ENCODE measurements at places on chromosomes 1 and 21. TPM values are rescaled to one million over a fixed set of nuclear protein-coding genes. Genes with fewer than 3 reads are reported as not detected.

OR2W3 gene
- 0.34 TPM for total RNA-seq

TRIM45 gene
- 5.4 TPM for total RNA-seq

MMP23B gene
- total RNA-seq = 3.2 TPM

CLSTN1 gene
- 59.8 TPM for total RNA-seq

PLEKHO1 gene
- 376 TPM for total RNA-seq

- H3K27ac ChIP-seq = no peak overlapping the region
- H3K36me3 ChIP-seq = no peaks in the 10 kb centered on the region
- H3K4me3 ChIP-seq = no peak overlapping the region
Measured at GRCh38 chr1:104132382-104132973, 382.8 kb downstream of the AMY1C start.

DNA sequence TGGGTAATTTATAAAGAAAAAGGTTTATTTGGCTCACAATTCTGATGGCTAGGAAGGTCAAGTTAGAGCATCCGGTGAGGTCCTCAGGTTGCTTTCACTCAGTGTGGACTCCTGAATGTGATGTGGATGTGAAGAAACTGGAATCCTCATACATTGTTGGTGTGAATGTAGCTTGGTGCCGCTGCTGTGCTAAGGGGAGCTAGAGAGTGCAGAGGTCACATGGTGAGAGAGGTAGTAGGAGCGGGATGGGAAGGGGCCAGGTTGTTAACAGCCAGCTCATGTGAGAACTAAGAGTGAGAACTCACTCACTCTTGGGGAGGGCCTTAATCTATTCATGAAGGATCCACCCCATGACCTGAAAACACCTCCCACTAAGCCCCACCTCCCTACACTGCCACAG, 21.8 kb downstream of the ITSN1 start:
- DNase-seq = no peak
- no peak overlapping the region for H3K4me3 ChIP-seq
- no peaks in the 10 kb centered on the region for H3K36me3 ChIP-seq
- peaks cover 43% of the 10 kb centered on the region for H3K4me1 ChIP-seq

DNA sequence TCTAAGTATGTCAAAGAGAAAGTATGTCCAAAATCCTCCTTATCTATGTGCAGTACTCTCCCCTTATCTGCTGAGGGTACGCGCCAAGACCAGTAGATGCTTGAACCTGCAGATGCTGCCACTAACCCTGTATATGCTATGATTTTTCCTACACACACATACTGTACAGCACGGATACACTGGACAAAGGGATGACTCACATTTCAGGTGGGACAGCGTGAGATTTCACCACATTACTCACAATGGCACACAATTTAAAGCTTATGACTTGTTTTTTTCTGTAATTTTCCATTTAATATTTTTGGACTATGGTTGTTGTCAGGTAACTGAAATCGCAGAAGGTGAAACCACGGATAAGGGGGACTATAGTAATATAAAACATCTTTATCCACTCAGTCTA, 4.1 kb downstream of the ORC1 start:
- no peak overlapping the region for H3K4me3 ChIP-seq
- H3K27ac ChIP-seq = no peak overlapping the region
- peaks cover 13% of the 10 kb centered on the region for H3K4me1 ChIP-seq
- no peaks in the 10 kb centered on the region for H3K36me3 ChIP-seq
- no peaks in the 10 kb centered on the region for H3K27me3 ChIP-seq

- no peaks in the 10 kb centered on the region for H3K4me1 ChIP-seq
- H3K36me3 ChIP-seq = no peaks in the 10 kb centered on the region
- no peaks in the 10 kb centered on the region for H3K27me3 ChIP-seq
- no peak overlapping the region for H3K4me3 ChIP-seq
- H3K27ac ChIP-seq = no peak overlapping the region
Measured at GRCh38 chr1:227411066-227411465, 92.8 kb upstream of the CDC42BPA start.

DNA sequence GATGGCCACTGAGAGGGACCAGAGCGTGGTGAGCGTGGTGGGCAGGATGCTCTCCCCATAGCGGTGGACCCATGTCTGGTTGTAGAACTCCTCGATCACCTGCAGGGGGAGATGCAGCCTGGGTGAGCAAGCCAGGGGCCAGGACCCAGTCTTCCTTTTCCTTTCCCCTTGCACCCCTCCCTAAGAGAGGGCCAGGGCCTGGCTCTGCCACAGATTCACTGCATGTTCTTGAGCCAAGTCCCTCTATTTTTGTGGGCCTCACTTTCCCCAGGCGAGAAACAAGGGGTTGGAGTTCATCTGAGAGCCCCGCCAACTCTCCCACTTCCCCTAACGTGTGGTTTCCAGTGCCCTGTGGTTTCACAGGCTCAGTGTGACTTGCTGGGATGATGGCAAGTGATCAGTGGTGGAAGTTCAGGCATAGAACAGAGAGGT, 27.5 kb downstream of the SLC2A1 start:
- H3K27me3 ChIP-seq = no peaks in the 10 kb centered on the region
- H3K4me3 ChIP-seq = no peak overlapping the region
- peak overlapping the region; percentile 39 for H3K27ac ChIP-seq
- peaks cover 24% of the 10 kb centered on the region for H3K36me3 ChIP-seq
- no peak for DNase-seq
- peaks cover 19% of the 10 kb centered on the region for H3K4me1 ChIP-seq

- no peaks in the 10 kb centered on the region for H3K27me3 ChIP-seq
- H3K4me1 ChIP-seq = peaks cover 83% of the 10 kb centered on the region
- H3K4me3 ChIP-seq = no peak overlapping the region
- H3K36me3 ChIP-seq = no peaks in the 10 kb centered on the region
Measured at GRCh38 chr1:18926315-18927081, 24.1 kb upstream of the ALDH4A1 start.

GRCh38 chr1:166080277-166080966, 86.4 kb downstream of the FAM78B start:
- DNase-seq = no peak
- peaks cover 13% of the 10 kb centered on the region for H3K4me1 ChIP-seq
- no peak overlapping the region for H3K27ac ChIP-seq

- H3K4me1 ChIP-seq = no peaks in the 10 kb centered on the region
- no peak for DNase-seq
- H3K36me3 ChIP-seq = no peaks in the 10 kb centered on the region
- H3K27ac ChIP-seq = no peak overlapping the region
Measured at GRCh38 chr21:16311229-16311628, 581.4 kb downstream of the USP25 start.

DNA sequence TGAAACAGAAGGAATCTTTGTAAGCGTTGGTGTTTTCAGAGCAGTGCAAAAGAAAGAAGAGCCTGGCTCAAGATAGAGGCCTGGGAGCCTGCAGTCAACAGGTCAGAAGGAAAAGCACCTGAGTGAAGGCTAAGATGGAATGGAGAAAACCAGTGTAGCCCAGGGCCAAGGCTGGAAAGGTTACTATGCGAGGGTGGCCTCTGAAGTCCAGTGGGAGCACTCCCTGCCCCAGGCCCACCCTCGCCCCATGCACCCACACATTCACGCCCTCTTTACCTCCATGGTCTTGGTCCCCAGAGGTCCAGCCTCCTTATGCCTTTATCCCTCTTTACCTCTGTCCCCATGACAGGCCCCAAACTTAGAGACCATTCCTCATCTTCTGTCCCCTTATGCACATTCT, 169.2 kb upstream of the ZNF644 start:
- H3K4me3 ChIP-seq = no peak overlapping the region
- no peak overlapping the region for H3K27ac ChIP-seq
- no peaks in the 10 kb centered on the region for H3K4me1 ChIP-seq
- peak; percentile 78 for DNase-seq

DNA sequence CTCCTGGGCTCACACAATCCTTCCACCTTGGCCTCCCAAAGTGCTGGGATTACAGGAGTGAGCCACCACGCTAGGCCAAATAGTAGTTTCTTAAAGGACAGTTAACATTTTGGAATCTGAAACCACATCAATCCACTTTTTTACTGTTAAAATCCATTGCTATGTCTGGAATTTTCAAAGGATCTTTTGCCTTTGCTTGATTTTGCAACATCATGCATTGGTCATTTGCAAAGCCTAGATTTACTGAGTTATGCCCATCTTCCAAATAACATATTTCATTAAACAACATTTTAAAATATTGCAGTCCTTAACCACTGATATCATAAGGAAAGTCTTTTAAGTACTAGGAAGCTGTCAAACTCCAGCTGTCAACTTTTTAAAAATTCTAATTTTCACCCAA, 3.3 kb downstream of the POGZ start:
- H3K27ac ChIP-seq = peak overlapping the region; percentile 99
- DNase-seq = no peak
- no peak overlapping the region for H3K4me3 ChIP-seq
- peaks cover 61% of the 10 kb centered on the region for H3K4me1 ChIP-seq

DNA sequence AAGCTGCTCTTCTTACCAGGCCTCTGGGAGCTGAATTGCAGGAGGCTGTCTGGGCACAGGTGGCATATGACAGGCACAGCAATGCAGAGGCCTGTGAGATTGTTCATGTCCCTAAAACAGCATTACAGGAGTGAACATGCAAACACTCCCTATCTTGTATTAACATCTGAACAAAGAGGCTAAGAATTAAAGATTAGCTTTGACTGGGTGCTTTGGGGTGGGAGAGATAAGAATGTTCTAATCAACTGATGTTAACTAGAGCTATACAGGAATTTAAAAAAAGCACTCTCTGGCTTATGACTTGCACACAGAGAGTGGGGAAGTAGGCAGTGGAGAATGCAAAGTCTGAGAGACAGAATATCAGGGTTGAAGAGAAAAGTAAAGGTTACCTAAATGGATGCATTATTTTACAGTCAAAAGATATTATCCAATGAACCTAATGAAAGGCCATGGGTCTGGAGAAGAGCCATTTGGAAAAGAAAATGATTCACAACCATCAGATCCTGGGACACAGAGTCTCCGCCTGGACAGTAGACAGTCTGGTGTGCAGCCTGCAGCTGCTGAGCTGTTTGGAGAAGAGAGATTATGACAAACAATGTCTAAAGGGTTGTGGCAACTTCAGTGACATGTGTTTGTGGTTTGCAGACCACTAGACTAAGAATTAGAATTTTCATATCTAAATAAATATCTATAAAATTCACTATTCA, 20.2 kb downstream of the DPT start:
- no peaks in the 10 kb centered on the region for H3K36me3 ChIP-seq
- H3K27me3 ChIP-seq = no peaks in the 10 kb centered on the region
- no peak for DNase-seq
- H3K4me3 ChIP-seq = no peak overlapping the region

GRCh38 chr1:194081444-194081843, 895.0 kb upstream of the B3GALT2 start:
- no peaks in the 10 kb centered on the region for H3K36me3 ChIP-seq
- H3K27me3 ChIP-seq = no peaks in the 10 kb centered on the region
- no peak overlapping the region for H3K4me3 ChIP-seq
- H3K27ac ChIP-seq = no peak overlapping the region
- no peaks in the 10 kb centered on the region for H3K4me1 ChIP-seq

DNA sequence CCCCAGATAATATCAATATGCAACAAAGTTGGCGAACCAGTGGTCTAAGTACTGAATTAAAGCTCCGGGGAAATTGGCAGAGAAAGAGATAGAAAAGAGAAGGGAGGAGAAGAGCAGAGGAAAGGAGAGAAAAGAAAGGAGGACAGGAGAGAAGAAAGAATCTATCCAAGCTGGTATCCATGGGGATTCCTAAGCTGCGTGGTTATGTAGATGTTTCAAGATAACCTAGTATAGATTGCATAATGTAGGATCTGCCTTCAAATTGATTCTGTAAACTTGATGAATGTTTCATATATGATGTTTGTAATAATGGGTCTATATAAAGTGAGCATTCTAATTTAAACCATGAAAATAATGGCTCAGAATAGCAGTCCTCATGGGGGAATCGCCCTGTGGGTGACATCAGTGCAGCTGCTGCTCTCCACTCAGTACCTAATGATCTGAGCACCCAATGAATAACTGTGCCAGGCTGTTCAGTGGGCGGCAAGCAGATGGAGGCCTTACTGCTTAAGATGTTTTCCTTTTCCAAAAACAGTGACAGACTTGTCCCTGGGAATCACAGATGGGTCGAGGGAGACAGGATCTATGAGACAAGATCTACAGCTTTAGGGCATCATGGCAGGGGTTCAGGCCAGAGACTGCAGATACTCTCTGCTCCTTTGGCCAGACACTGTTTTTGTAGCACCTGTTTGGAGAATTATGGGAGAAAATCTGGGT, 78.0 kb downstream of the LAMC2 start:
- H3K36me3 ChIP-seq = no peaks in the 10 kb centered on the region
- H3K27ac ChIP-seq = no peak overlapping the region
- H3K4me3 ChIP-seq = no peak overlapping the region
- peaks cover 7% of the 10 kb centered on the region for H3K4me1 ChIP-seq
- DNase-seq = no peak
- H3K27me3 ChIP-seq = no peaks in the 10 kb centered on the region

- peaks cover 9% of the 10 kb centered on the region for H3K4me1 ChIP-seq
- DNase-seq = no peak
- H3K27me3 ChIP-seq = no peaks in the 10 kb centered on the region
- H3K36me3 ChIP-seq = no peaks in the 10 kb centered on the region
- H3K4me3 ChIP-seq = no peak overlapping the region
- H3K27ac ChIP-seq = no peak overlapping the region
Measured at GRCh38 chr21:39109596-39110210, 73.5 kb downstream of the PSMG1 start.

- peaks cover 23% of the 10 kb centered on the region for H3K27me3 ChIP-seq
- no peak overlapping the region for H3K4me3 ChIP-seq
- DNase-seq = no peak
Measured at GRCh38 chr1:147726168-147726567, 34.2 kb downstream of the GJA5 start.

GRCh38 chr1:39115271-39116110, 89.0 kb upstream of the MACF1 start:
- H3K36me3 ChIP-seq = no peaks in the 10 kb centered on the region
- no peak overlapping the region for H3K27ac ChIP-seq
- DNase-seq = no peak
- H3K4me3 ChIP-seq = no peak overlapping the region
- no peaks in the 10 kb centered on the region for H3K27me3 ChIP-seq
- H3K4me1 ChIP-seq = peaks cover 82% of the 10 kb centered on the region

DNA sequence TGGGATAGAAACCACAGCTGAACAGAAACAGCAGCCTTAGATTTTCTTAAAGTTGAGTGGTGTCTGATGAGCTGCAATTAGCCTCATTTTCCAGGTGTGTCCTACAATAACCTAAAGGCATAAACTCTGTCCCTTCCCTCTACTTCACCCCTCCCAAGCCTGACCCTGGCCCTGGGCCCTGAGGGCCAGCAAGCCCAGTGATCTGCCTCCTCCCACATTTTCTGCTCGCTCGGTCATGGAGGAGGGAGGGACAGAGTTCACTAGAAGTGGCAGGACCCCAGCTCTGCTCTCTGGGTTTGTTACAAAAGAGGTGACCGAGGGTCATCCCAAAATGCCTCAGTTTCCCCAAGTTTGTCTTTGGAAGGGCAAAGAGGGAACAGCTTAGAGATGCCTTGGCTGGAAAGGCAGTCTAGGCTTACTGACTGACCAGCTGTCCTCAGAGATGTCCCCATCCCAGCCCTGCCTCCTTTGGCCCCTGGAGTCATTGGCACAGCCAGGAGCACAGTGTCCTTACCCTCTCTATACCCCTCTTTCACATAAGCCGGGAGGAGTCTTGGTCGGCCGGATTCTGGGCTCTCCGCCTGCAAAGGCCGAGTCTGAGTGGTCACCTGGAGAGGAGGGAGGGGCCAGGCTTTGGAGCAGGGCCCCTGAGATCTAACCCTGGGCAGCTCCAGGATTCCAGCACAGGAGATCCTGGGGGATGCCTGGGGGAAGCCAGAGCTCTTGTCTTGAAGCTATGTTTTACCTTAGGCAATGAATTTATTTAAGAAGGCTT, 172.7 kb downstream of the PTPRU start:
- no peak overlapping the region for H3K27ac ChIP-seq
- no peak overlapping the region for H3K4me3 ChIP-seq
- H3K4me1 ChIP-seq = no peaks in the 10 kb centered on the region
- peaks cover 7% of the 10 kb centered on the region for H3K27me3 ChIP-seq

All from esophagus muscularis mucosa (tissue), 4 donors.